Breast epithelium (tissue), 4 donors: ENCODE measurements at places on chromosomes 13 and 19. TPM values are rescaled to one million over a fixed set of nuclear protein-coding genes. Genes with fewer than 3 reads are reported as not detected.

Gene CYP2F1
- not detected for total RNA-seq

Gene NCR1
- not detected for total RNA-seq

DNA sequence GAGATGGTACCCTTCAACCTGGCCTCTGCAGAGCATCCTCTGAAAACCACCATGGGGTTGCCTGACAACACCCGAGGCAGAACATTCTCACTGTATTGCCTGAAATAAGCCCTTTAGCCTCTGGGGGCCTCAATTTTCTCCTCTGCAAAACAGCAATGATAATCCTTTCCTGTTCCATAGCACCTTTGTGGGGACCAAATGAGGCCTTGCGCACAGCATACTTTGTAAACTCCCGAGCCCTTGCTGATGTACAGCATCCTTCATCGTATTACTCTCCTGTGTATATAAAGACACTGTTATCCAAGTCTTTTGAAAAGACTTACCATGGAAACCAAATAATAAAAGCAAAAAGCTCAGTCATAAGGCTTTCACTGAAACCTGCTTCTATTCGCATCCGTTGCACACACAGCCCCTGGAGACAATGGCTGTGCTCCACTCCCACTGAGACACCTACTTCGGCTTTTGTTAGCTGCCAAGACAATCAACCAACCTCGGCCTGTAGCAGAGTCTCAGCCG is 276.0 kb downstream of the FOXO1 start:
- DNase-seq, result no peak

DNA sequence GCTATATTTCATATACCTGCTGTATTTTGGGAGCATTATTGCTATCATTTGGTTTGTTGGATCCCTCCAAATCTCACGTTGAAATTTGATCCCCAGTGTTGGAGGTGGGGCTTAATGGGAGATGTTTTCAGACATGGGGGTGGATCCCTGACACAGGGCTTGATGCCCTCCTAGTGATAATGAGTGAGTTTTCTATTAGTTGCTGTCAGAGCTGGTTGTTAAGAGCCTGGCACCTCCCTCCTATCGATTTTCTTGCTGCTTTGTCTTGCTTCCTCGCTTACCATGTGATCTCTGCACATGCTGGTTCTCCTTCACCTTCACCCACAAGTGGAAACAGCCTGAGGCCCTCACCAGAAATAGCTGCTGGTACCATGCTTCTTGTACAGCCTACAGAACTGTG is 259.9 kb upstream of the STARD13 start:
- no peak for DNase-seq

GRCh38 chr19:11979527-11979926 is 14.7 kb downstream of the ZNF763 start:
- DNase-seq, result no peak

DNA sequence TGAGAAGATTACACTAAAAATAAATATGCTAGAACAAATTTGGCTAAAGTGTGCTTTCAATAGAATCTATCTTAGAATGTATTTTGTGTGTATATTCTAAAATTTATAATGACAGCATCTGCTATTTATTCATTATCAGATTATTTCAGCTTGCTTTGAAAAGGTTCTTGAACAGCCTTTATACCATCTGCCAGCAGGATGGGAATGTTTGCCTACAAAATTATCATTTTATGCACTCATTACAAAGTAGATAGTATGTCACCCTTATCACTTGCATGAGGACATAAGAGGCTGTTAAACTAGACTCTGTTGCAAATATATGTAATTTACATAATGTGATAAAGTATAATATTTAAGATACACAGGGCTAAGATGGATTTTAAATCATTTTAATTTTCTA is 1286.9 kb upstream of the PCDH20 start:
- DNase-seq, result no peak

DNA sequence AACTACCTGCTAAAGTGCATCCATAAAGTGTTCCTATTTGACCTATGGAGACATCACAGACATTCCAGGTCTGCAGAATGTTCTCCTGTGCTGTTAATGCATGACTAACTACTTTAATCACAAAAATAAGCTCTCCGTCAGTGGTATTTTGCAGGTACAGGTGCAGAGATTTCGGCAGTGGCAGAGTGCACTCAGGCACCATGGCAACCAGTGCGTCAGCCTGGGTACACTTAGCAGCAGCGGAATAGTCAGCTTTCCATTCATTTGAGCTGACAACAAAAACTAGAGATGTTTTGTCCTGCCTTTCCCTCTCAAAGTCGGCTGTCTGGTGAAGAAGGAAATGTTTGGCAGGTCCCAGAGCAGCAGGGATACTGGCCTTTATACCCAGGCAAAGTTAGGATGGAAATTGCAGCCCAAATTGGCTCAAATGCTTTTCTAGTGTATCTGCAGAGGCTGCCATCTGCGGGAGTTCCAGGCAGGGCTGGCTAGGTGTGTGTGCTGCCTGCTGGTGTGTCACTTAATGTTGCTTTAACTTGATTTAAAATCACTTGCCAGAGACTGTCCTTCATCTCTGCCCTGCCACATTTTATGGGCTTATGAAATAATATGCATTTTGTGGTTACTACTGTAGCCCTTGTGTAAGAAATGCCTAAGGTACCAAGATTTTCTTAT is 195.8 kb downstream of the RAP2A start:
- DNase-seq, result no peak

Gene RAB3A
- 1.1 TPM for total RNA-seq

GRCh38 chr13:93147298-93147645 is 79.3 kb upstream of the GPC6 start:
- no peak for DNase-seq

DNA sequence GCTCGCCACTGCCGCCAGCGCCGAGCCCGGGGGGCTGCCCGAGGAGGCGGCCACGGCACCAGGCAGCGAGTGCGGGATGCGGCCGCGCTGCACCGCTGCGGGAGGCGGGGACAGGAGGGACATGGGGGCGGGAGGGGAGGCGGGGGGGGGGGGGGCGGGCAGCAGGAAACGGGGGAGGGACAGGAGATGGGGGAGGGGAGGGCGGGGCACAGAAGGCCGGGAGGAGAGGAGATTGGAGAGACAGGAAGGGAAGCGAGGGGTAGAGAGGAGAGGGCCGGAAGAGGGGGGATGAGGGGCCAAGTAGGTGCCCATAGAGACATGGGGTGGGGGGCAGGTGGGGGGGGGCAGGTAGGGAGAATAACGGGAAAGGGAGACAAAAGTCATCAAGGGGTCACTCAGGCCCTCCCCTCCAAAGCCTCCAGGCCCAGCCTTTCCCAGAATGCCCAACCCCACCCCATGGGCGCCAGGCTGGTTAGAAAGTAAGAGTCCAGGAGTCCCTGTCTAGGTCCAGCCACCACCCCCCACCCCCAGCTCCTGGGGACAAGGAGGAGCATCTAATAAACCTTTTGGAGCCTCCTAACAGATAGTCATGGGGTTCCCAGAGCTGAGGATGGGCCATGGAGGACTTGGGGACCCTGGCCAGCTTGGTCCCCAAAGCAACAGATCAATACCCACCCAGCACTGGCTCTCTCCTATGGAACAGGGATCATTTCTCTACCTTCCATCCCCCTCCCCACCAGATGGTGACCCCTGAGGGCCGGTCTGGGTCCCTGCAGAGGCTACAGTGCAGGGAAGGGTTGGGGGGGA is 9.5 kb downstream of the NR2F6 start:
- no peak for DNase-seq

Gene MBD3L2
- not detected for total RNA-seq

DNA sequence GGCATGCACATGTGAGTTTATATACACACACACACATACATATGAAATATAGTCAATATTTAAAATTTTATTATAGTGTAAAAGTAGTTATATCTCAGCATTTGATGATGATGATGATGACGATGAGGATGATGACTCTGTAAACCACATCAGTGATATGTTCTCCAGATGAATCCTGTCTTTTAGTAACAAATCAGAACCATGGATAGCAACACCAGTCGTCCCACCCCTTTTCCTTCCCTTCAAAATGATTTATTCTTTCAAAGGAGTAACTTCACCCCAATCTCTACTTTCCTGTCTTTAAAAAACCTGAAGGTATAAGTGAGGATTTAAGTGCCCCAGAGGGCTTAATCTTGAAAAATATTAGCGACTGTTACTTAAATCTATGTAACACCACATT is 74.1 kb downstream of the DCLK1 start:
- DNase-seq, result no peak

- no peak for DNase-seq
Measured at GRCh38 chr13:112331675-112332074, 44.5 kb upstream of the SPACA7 start.

GRCh38 chr13:86710013-86710412 is 910.8 kb upstream of the SLITRK6 start:
- no peak for DNase-seq

Gene ZNF266
- total RNA-seq, result 45.8 TPM

- DNase-seq, result no peak
Measured at GRCh38 chr13:73997964-73998363, 136.2 kb downstream of the KLF12 start.

Gene TPTE2
- not detected for total RNA-seq

DNA sequence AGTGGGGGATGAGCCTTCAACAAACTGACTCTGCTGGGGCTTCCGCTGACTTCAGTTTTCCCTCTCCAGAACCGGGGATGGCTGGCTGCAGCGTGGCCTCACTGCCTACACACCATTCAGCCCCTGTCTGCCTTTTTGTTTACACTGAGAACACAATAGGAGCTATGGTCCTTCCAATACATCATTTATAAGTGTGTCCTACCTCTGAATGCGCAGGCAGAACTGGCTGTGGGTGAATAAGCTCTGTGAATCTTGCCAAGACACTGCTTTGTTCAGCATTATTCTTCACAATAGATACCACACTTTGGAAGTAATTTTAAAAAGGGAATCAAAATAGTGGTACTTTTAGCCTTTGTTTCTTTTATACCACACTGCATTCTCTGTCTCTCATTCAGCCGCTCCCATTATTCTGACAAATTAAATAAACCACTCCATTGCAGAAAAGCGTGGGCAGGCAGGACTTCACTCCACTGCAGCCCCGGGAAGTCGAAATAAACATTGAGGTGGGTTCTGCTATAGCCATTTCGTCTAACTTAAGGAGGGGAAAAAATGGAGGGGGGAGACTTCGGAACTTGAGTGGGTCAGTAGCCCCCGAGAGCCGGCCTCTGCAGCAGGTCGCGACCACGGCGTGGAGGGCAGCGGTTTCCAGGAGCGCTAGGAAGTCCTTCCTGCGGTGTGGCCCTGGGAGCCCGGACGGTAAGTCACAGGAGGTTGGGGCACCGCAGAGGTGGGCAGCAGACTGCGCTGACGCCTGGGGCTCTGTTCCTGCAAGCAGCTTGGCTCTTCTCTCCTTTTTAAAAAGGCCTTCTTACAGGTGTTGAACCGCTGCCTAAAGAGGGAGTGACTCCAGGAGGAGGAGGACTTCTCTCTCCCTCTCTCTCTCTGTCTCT is 94.8 kb upstream of the SOX1 start:
- DNase-seq, result no peak

Gene PROZ
- not detected for total RNA-seq

- peak; percentile 17 for DNase-seq
Measured at GRCh38 chr13:31073859-31074718, 87.6 kb downstream of the HSPH1 start.

GRCh38 chr13:84745051-84745551 is 862.8 kb upstream of the SLITRK1 start:
- DNase-seq, result no peak

- peak; percentile 36 for DNase-seq
Measured at GRCh38 chr19:5281588-5281987, 59.0 kb downstream of the PTPRS start.

Gene ALG5
- 32.8 TPM for total RNA-seq

DNA sequence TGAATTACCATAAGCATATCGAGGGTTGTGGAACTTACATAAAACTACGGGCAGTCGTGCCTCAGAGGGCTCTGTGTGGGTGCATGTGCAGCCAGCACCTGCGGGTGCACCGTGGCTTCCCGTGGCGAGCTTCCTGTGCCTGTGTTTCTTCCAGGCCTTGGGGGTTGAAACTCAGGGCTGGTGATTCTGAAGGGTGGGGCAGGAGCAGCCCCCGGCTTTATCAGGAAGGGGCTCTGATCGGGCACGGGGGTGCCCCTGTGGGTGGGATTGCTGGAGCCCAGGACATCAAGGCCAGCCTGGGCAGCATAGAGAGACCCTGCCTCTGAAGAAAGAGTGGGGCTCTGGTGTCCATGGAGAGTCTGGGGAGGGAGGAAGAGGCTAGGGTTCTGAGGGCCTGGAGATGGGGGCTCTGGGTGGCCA is 11.1 kb downstream of the ATP4B start:
- peak; percentile 45 for DNase-seq

DNA sequence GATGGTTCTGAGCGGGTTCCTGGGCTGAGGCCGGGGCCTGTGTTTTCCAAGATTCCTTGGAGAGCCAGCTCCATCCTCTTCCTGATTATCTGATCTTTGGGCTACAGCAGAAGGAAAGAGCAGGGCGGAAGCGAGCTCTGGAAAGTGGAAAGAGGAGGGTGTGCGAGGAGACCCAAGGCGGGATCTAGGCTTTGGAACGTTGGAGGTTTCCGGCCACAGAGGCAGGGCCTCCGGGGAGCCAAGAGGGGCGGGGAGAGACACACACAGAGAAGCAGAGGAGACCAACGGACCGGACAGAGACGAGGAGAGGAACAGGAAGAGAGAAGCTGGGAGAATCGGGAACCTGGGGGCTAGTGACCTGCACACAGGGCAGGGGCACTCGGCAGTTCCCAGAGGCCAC is at the start of gene CLEC11A:
TSS of gene CLEC11A (plus strand) at position 296 of the 400 bp plus-strand sequence. CDS start 162 bp downstream, outside the sequence.
- DNase-seq, result peak; percentile 57

Gene EXOC3L2
- total RNA-seq, result 0.44 TPM

GRCh38 chr19:43726736-43727592 is 11.1 kb downstream of the IRGC start:
- peak; percentile 20 for DNase-seq

- no peak for DNase-seq
Measured at GRCh38 chr13:75651013-75651412, 14.9 kb downstream of the LMO7 start.

Gene TEX29
- not detected for total RNA-seq

DNA sequence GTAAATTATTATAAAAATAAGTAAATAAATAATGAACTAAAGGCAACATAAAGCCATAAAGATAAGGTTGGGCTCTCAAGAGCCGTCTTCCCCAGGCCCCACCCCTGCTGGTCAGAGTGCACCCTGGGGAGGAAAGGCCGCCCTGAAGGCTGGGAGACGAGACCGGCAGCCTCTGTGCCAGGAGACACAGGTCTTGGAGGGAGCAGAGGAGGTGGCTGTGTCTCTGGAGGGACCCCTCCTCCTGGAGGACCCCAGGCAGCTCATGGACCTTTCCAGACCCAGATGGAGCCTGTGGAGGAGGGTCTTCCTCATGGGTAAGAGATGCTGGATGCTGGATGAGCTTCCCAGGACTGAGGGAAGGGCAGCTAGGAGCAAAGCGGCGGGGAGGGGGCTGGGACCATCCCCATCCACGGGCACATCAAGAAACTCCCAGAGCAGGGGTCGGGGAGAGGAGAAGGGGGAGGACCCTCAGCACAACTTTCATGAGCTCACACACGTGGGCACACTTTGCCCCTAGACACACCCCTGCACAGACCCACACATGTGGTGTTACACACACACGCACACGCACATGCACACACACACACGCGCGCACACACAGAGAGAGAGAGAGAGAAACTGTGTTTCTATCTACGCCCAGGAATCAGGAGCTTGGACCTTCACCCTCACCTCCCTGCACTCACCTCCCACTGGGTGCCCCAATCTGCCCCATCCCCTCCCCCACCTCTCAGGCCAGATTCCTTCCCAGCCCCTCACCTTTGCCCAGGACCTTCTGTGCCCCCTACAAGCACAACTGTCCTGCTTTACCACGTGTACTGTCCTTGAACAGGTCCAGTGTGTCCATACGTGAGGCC is at the start of gene CEACAM18:
TSS of gene CEACAM18 (plus strand) at position 159 of the 854 bp plus-strand sequence.
- no peak for DNase-seq

- no peak for DNase-seq
Measured at GRCh38 chr13:34422956-34423355, 519.1 kb upstream of the NBEA start.
